ENCODE measurements at places on chromosomes 6 and 20.

- DNase-seq = no peak
Measured at GRCh38 chr6:51585264-51585663, 502.1 kb downstream of the PKHD1 start.

- no peak for DNase-seq
Measured at GRCh38 chr6:113930183-113930582, 40.8 kb downstream of the HDAC2 start.

DNA sequence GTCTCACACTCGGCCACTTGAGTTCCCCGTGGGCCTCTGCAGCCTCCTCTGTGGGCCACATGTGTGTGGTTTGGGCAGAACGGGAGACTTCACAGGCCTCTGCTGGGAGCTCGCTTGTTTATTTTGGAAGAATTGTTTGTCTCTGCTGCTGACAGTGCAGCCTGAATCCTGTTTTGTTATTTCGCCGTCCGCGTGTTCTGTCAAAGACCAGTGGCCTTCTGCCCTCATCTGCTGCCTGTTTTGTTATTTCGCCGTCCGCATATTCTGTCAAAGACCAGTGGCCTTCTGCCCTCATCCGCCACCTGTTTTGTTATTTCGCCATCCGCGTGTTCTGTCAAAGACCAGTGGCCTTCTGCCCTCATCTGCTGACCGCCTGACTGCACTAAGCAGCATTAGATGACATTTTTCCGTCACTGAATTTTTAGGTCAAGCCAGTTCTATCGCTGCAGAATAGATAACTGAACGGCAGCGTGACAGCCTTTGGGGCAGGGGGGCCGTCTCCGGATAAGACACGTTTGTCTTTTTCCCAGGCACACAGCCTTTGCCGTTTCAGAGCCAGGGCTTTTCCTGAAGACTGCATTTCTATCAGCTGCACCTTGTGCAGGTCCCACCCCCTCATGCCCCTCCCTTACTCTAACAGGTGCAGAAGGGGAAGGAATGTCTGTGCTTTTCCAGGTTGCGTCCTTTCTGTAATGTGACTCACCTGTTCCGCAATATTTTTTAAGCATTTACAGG is 158.5 kb upstream of the AFDN start:
- no peak for DNase-seq

DNA sequence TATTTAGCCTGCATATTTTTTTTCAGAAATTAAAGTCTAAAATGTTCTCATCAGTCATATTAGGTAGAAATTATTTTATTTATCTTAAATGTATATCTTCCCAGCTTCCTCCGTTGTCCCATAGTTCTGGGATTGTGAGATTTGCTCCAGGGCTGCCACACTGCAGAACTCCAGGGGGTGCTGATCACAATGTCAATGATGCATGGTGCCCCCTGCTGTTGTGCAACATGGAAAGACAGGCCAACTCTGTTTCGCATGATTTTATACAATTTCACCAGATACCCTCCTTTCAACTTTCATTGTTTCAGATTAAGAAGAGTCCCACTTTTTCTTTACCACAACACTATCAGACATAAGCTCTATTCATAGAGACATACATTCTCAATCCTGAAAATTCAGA is 35.9 kb downstream of the ID4 start:
- no peak for DNase-seq

DNA sequence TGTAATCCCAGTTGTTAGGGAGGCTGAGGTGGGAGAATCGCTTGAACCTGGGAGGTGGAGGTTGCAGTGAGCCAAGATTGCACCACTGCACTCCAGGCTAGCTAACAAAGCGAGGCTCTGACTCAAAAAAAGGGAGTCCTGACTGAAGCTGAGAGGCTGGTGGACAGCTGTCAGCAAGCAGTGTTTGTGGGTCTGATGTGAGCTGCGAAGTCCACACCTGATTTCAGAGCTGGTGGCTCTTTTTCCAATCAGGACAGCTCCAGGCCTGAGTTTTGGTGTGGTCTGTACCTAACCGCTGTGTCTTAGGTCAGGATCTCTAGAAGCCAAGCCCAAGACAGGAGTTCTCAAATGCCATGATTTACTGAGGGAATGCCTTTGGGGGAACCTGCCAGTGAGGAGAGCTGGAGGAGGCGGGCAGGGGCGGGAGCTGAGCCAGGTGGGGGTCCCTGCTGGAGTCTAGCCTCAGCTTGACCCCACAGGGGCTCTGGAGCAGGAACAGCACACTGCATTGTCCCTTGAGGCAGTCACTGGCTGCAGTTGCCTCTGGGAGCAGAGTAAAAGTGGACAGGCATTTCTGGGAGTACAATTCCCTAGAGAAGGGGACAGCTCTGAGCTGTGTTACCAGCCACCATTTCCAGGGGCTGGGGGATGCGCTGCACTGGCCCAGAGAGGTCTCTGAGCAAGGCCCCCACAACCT is 5.0 kb downstream of the GFRA4 start:
- DNase-seq = no peak

DNA sequence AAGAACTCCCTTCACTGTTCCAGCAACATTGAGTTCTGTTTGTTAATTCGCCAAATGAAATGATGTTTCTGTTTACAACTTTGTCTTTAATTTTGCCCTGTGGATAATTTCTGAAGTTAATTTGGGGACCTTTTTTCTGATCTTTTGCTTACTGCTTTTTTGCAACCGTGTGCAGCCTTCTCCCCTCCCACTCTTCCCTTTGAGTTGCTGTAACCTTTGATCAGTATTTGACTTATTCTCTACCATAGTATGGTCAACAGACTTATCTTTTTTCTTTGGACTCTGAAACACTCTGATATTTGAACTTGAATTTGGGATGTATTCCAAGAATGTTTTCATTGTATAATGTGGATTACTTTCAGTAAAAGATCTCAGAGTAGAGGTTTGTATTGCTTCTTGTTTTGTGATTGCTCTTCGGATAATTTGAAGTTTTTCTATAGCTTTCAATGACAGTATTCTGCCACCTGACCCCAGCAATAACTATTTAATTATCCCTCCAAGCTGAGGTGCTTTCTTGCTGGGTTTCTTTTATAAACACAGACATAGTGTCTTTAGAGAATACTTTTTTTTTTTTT is 46.2 kb downstream of the LRRN4 start:
- no peak for DNase-seq

GRCh38 chr6:37459981-37460800 is 27.2 kb downstream of the CMTR1 start:
- no peak for DNase-seq

Measured in memory B cell (primary cell).